HFFc6 (cell line): ENCODE measurements at places on chromosomes 6 and 20. TPM values are rescaled to one million over a fixed set of nuclear protein-coding genes. Genes with fewer than 3 reads are reported as not detected.

Gene CYP24A1
- total RNA-seq = 0.27 to 0.44 TPM in 2 of 3 replicates, not detected in the other

Gene MAP3K7
- total RNA-seq = 27.9 and 31.6 TPM in 2 replicates

Gene ZC2HC1B
- not detected in 3 replicates for total RNA-seq

Gene EPPIN
- total RNA-seq = not detected in 3 replicates

Gene CST5
- total RNA-seq = not detected in 3 replicates

Gene MMUT
- total RNA-seq = 15.6 to 18.7 TPM (median 17.0 TPM) in 3 replicates

Gene TREML2
- total RNA-seq = not detected in 3 replicates

Gene FUT9
- not detected in 3 replicates for total RNA-seq

Gene DEFB113
- total RNA-seq = not detected in 3 replicates

Gene POPDC3
- 16.4 to 24.1 TPM (median 18.1 TPM) in 3 replicates for total RNA-seq

Gene NKAIN2
- not detected in 2 replicates for total RNA-seq

Gene CCM2L
- not detected in 3 replicates for total RNA-seq

Gene PLA2G7
- total RNA-seq = not detected in 3 replicates

Gene ISM1
- not detected in 3 replicates for total RNA-seq

Gene SLC12A5
- total RNA-seq = 0.61 to 0.72 TPM in 2 of 3 replicates, not detected in the other

Gene BPIFB4
- total RNA-seq = not detected in 3 replicates

Gene GLO1
- 94.7 to 113 TPM (median 111 TPM) in 3 replicates for total RNA-seq

Gene TAAR9
- total RNA-seq = not detected in 3 replicates

Gene HAO1
- not detected in 3 replicates for total RNA-seq

Gene FGD2
- total RNA-seq = 0.16 TPM in 1 of 3 replicates, not detected in the others

Gene RIN2
- 41.6 to 43.4 TPM (median 43.3 TPM) in 3 replicates for total RNA-seq

Gene CLPSL1
- total RNA-seq = not detected in 2 replicates

Gene FKBP1C
- total RNA-seq = 0.33 to 0.63 TPM (median 0.48 TPM) in 3 replicates

Gene PTCRA
- total RNA-seq = not detected in 3 replicates

Gene ADGRF1
- total RNA-seq = not detected in 3 replicates

Gene WFDC12
- total RNA-seq = not detected in 3 replicates

Gene NCOA6
- total RNA-seq = 17.7 to 19.3 TPM (median 18.0 TPM) in 3 replicates

Gene MOXD1
- 74.8 to 159 TPM (median 108 TPM) in 3 replicates for total RNA-seq

Gene DYNLT1
- 169 and 186 TPM in 2 replicates for total RNA-seq
